ENCODE measurements at places on chromosomes 6 and 20. TPM values are rescaled to one million over a fixed set of nuclear protein-coding genes. Genes with fewer than 3 reads are reported as not detected.
A peak's percentile ranks its signal among the peaks of the same experiment; 100 is the strongest.

GRCh38 chr6:170464524-170464979, 88.6 kb downstream of the PSMB1 start:
- H3K4me3 ChIP-seq = no peak overlapping the region
- H3K36me3 ChIP-seq = no peaks in the 10 kb centered on the region
- DNase-seq = no peak
- no peaks in the 10 kb centered on the region for H3K27me3 ChIP-seq
- no peak overlapping the region for H3K27ac ChIP-seq

DNA sequence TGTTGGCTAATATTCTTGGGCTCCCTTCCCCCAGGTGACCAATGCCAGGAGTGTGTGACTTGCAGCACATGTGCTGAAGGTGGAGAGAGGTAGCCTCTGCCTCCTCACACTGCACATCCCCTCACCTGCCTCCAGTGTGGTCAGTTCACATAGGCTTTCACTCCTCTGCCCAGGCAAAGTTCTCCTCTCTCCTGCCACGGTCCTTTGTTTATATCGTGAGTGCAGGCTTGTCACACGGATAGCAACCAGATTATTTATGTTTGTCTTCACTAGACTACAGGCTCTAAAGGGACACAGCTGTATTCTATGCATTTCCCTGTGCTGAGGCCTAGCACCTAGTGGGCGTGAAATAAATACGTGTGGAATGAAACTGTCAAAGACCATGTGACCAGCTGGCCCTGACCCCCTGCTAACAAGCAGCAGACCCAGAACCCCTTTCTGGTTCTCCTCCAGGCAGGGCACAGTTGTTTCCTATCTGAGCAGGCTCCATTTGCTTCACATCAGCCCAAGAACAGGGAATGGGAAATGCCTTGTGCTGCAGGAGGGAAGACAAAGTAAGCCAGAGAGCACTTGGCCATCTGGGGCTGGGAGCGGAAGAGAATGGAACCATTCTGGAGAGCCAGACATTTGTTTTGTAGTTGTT, 42.3 kb downstream of the UNC5CL start:
- no peak for DNase-seq
- H3K4me1 ChIP-seq = peaks cover 2% of the 10 kb centered on the region
- no peak overlapping the region for H3K27ac ChIP-seq
- H3K27me3 ChIP-seq = no peaks in the 10 kb centered on the region
- no peaks in the 10 kb centered on the region for H3K36me3 ChIP-seq

GRCh38 chr6:107205058-107205998, 90.0 kb upstream of the BEND3 start:
- H3K36me3 ChIP-seq = peaks cover 4% of the 10 kb centered on the region
- no peak overlapping the region for H3K27ac ChIP-seq
- no peak overlapping the region for H3K4me3 ChIP-seq
- H3K27me3 ChIP-seq = no peaks in the 10 kb centered on the region
- H3K4me1 ChIP-seq = no peaks in the 10 kb centered on the region
- DNase-seq = no peak

GRCh38 chr6:98560418-98560817, 274.0 kb upstream of the POU3F2 start:
- H3K27me3 ChIP-seq = no peaks in the 10 kb centered on the region
- no peaks in the 10 kb centered on the region for H3K36me3 ChIP-seq

DNA sequence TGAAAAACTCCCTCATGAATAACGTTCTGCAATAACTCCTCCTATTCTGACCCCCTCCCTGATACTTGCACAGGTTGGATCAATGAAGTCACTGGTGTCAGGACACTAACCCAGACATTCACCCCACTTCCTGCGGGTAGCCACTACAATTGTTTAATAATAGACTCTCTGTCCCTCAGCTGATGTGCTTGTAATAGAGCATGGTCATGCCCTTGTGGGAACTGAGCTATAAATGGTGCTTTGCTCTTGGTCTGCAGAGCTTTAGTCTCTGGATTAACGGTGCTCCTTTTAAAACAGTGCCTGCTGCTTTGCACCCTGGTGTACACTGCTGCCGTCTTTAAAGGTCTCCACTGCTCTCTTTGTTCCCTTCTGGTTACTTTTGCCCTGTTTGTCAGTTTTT, 127.3 kb downstream of the BACH2 start:
- H3K4me3 ChIP-seq = no peak overlapping the region
- H3K27me3 ChIP-seq = no peaks in the 10 kb centered on the region
- H3K36me3 ChIP-seq = no peaks in the 10 kb centered on the region
- H3K4me1 ChIP-seq = no peaks in the 10 kb centered on the region

DNA sequence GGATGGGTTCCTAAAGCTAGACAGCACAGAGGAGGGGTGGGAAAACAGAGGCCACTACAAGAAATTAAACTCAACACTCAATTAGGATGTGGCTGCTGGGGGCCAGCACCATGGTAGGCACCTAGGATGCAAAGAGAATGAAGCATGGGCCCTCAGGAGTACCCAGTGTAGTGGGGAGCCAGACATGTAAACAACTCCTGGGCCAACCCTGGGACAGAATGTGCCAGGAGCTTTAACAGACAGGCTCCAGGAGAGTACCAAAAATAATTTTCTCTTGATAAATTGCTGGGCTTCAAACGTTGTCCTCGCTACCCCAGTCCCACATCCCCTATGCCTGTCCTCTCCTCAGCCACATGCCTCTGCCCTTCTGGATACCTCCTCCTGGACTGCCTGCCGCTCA, 1.7 kb downstream of the TMEM151B start:
- no peak for DNase-seq
- no peak overlapping the region for H3K4me3 ChIP-seq
- no peak overlapping the region for H3K27ac ChIP-seq
- H3K27me3 ChIP-seq = peaks cover 5% of the 10 kb centered on the region
- no peaks in the 10 kb centered on the region for H3K4me1 ChIP-seq

GRCh38 chr6:133857696-133858095, 31.2 kb upstream of the TCF21 start:
- H3K4me3 ChIP-seq = no peak overlapping the region
- H3K27me3 ChIP-seq = peaks cover 24% of the 10 kb centered on the region
- DNase-seq = no peak
- H3K36me3 ChIP-seq = no peaks in the 10 kb centered on the region

GRCh38 chr20:21693322-21693721, 12.1 kb upstream of the PAX1 start:
- no peak overlapping the region for H3K4me3 ChIP-seq
- no peak overlapping the region for H3K27ac ChIP-seq
- H3K36me3 ChIP-seq = no peaks in the 10 kb centered on the region
- H3K4me1 ChIP-seq = no peaks in the 10 kb centered on the region
- DNase-seq = no peak

DNA sequence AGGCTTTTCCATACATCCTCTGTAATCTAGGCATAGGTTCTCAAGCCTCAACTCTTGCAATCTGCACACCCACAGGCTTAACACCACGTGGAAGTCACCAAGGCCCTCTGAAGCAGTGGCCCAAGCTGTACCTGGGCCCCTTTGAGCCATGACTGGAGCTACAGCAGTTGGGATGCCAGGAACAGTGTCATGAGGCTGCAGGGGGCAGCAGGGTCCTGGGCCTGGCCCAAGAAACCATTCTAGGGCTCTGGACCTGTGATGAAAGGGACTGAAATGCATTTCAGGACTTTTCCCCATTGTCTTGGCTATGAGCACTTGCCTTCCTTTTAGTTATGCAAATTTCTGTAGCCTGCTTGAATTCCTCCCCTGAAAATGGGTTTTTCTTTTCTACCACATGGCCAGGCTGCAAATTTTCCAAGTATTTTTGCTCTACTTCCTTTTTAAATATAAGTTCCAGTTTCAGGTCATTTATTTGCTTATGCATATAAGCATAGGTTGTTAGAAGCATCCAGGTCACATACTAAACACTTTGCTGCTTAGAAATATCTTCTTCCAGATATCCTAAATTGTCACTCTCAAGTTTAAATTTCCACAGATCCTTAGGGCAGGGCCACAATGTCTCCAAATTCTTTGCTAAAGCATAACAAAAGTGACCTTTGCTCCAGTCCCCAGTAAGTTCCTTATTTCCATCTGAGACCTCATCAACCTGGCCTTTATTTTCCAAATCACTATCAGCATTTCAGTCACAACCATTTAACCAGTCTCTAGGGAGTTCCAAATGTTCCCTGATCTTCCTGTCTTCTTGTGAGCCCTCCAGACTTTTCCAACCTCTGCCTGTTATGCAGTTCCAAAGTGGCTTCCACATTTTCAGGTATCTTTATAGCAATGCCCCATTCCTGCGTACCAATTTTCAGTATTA, 48.6 kb upstream of the CD2AP start:
- no peak overlapping the region for H3K4me3 ChIP-seq
- no peak for DNase-seq
- H3K36me3 ChIP-seq = no peaks in the 10 kb centered on the region
- H3K4me1 ChIP-seq = no peaks in the 10 kb centered on the region
- H3K27me3 ChIP-seq = no peaks in the 10 kb centered on the region
- H3K27ac ChIP-seq = no peak overlapping the region

DNA sequence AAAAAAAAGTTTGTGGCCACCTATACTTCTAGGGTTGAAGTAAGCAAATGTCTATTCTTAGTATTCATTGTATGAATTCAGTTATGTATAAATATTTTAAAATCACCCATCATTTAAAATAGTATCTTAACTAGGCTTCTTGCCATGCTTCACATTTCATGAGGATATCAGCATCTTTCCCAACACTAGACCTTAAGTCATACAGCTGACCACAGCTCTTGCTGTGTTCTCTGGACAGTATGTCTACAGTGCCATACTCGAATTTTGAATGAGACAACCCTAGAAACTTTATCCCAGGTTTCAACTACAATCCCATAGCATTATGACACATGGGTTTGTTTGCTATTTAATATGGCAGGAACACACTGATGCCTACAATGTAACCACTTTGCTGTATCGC, 5.2 kb downstream of the TXNDC5 start:
- H3K4me1 ChIP-seq = peaks cover 9% of the 10 kb centered on the region
- no peak overlapping the region for H3K27ac ChIP-seq
- peaks cover 29% of the 10 kb centered on the region for H3K36me3 ChIP-seq

- peak overlapping the region; percentile 96 for H3K4me3 ChIP-seq
- H3K4me1 ChIP-seq = no peaks in the 10 kb centered on the region
- H3K36me3 ChIP-seq = no peaks in the 10 kb centered on the region
- peak overlapping the region; percentile 93 for H3K27ac ChIP-seq
- H3K27me3 ChIP-seq = no peaks in the 10 kb centered on the region
- DNase-seq = no peak
These were observed 1.3 kb upstream of the UTRN start for GRCh38 chr6:144283646-144284477.

GRCh38 chr6:22068561-22069305, 228.1 kb downstream of the PRL start:
- no peaks in the 10 kb centered on the region for H3K27me3 ChIP-seq
- no peak overlapping the region for H3K4me3 ChIP-seq
- no peak for DNase-seq
- H3K36me3 ChIP-seq = no peaks in the 10 kb centered on the region

Gene PCK1
- 532 TPM for total RNA-seq

Gene PCSK2
- 0.09 TPM for total RNA-seq

Gene LY6G5C
- 1.1 TPM for total RNA-seq

Gene BTNL2
- not detected for total RNA-seq

Gene C6orf58
- total RNA-seq = 0.09 TPM

Gene ZC2HC1B
- total RNA-seq = not detected

Gene ANKS1A
- 6.5 TPM for total RNA-seq

Gene BMP5
- 0.92 TPM for total RNA-seq
